Ureter (tissue), 1 donor: ENCODE measurements at places on chromosomes 7 and 10.
A peak's percentile ranks its signal among the peaks of the same experiment; 100 is the strongest.

- no peak for DNase-seq
These were observed 105.2 kb downstream of the PLCE1 start for GRCh38 chr10:94098896-94099295.

- peak; percentile 70 for DNase-seq
These were observed 97.2 kb downstream of the RALA start for GRCh38 chr7:39720586-39720985.

GRCh38 chr10:12934777-12935176, 66.7 kb downstream of the CCDC3 start:
- no peak for DNase-seq

DNA sequence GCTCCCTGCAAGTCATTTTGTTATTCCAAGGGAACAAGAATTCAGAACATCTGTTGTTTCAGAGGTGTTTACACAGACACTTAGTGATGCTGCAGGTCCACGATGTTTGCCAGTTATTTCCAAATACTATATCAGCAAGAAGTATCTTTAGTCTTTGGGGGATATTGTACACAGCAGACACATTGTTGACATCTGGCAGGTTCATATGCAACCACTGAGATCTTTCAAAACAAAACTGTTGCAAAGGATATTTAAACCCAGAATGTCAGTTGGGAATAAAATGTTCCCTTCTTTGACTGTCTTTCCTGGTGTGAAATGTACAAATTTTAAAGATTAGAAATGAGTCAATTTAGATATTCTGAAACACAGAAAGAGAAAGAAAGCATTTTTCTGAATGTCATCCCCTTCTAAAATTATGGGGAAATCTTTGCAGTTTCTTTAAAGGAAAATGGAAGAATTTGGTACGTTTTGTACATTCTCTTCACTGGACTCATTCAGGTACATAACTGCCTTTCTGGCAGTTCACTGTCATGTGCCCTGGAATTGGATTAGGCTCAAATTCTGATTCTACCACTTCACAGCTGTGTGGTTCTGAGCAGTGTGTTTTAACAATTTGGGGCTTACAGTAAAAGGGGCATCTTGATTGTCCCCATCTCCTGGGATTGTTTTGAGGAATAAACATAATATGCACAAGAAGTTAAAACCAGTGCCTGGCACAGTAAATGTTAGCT, 40.3 kb upstream of the CELF2 start:
- no peak for DNase-seq

- no peak for DNase-seq
These were observed 80.1 kb upstream of the CAPZA2 start for GRCh38 chr7:116782177-116782711.

GRCh38 chr7:91137153-91137787, 127.0 kb upstream of the FZD1 start:
- DNase-seq: no peak

DNA sequence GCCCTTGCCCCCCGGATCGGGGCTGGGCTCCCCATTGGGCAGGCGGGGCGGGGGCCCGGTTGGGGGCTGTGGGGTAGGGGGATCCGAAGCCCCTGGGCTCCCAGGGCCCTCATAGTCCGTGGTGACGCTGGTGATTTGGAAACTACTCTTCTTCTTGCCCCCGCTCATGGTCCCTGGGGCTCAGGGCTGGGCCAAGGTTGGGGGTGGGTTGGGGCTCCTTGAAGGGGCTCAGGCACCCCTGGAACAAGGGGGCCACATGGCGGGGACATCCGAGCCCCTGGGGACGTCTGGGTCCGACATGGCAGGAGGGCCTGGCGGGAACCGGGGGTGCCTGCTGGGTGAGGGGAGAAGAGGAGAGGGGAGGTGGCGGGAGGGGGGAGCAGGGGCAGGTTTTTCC, 1.1 kb downstream of the TSC22D4 start:
- DNase-seq: no peak

DNA sequence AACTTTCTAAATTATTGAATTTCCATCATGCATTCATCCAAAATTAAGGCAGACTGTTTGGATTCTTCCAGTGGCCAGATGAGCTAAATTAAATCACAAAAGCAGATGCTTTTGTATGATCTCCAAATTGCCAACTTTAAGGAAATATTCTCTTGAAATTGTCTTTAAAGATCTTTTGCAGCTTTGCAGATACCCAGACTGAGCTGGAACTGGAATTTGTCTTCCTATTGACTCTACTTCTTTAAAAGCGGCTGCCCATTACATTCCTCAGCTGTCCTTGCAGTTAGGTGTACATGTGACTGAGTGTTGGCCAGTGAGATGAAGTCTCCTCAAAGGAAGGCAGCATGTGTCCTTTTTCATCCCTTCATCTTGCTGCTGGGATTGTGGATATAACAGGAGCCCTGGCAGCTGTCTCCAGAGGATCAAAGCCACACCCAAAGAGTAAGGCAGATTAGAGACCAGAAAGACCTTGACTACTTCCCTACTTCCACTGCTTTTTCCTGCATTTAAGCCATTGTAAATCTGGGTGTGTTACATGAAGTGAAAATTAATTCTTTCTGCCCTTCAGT, 8.2 kb upstream of the CFAP69 start:
- no peak for DNase-seq

DNA sequence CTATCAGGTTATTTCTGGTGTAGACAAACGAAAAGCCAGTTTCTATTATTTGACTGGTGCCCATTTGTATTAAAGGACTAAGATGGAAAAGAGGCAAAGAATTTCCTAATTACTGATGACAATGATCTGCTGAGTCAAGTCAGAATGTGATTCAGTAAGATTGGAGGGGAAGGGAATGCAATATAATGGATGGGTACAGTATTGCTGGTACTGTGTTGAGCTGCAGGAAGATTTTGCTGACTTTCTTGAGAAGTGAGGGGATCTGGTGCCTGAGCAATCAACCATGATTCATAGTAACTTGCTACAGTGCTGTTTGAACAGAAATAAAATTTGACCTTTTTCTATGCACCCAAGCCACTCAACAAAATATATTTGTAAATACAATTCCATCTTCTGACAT, 139.1 kb upstream of the RHEB start:
- no peak for DNase-seq

- DNase-seq: no peak
These were observed 53.2 kb downstream of the ADRB1 start for GRCh38 chr10:114096864-114097263.

DNA sequence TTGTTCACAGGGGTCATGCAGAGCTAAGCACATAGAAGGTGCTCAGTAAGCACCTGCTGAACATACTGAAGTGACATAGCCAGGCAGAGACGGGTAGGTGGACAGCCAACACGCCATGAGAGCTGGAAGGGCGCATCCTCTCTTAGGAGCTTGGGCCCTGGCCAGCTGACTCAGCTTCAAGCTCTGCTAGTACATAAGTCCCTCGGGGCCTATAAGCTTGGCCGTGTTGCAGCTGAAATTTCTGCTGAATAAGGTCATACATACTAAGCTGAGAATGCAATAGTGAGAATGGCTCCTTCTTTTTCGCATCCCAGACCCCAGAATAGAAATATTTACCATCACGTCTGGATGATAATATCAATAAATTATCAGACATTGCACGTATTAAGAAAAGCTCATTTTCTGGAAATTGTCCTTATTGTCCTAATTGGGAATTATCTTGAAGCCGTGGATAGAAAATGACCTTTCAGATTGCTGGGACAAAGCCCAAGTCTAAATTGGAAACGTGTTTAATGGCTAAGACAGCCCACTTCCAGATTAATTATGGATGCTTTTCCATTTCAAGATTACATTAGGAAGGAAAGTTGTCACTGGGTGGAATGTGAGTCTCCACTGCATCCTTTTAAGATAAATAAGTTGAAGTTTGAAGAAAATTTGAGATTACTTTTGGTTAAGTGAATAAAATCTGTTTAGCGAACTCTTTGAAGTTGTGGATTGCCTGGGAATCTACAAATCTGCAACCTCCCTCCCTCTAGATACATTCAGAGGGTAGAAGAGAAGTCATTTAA, 287.1 kb upstream of the C7orf33 start:
- peak; percentile 70 for DNase-seq

GRCh38 chr7:12685550-12685949, 1.9 kb upstream of the ARL4A start:
- no peak for DNase-seq
